ENCODE measurements at places on chromosomes 5 and 9.

DNA sequence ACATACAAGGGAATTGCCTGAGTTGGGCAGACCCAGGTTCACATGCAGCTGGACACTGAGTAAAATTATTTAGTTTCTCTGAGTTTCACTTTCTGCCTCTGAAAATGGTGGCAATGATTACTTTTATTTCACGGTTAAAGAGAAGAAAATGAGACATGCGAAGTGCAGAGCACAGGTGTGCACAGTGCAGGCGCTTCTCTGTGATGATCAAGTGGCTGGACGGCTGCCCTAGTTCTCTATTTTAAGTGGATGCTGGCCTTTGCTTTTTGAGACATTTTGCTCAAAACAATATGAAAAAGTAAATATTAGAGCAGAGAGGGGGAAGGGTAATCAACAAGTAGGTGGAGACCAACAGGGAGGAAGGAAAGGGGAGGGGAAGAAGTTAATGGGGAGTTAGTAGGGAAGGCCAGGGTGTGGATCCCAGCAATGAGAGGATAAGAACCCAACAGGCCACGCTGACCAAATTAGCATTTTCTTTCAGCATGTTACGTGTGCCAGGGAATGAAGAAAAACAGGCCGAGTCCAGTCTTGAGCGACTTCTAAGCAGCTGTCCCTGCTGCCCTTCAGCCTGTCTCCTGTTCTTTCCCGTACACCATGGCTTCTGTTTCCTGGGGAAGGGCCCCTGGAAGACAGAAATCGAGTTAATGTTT lies 16.1 kb downstream of the SNX18 start:
- no peak for DNase-seq

DNA sequence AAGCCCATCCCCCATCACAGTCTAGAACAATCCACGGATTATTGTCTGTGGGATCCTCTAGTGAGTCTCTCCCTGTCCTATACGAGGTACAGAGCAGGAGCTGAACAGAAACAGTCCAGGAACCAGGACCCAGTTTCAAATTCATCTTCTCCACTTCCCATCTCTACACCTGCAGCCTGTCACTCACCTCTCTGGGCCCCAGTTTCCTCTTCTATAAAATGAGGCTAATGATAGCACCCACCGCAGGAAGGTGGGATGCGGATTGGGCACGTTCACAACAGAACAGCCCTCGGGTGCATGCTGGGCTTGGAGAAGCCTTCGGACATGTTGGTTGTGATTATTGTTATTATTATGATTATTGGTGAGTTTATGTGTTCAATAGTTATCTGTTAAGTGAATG lies 78.5 kb downstream of the ANKRD33B start:
- no peak for DNase-seq

DNA sequence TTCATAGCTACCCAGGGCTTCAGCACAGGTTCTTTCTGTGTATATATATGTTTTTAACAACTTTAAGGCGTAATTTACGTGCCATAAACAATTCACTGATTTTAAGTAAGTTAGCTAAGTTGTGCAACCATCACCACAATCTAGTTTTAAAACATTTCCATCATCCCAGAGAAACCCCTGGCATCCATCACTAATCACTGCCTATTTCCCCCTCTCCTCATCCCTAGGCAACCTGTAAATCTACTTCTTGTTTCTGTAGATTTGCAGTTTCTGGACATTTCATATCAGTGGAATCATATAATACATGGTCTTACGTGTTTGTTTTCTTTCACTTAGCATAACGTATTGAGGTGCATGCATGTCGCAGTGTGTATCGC lies 291.4 kb downstream of the FANCC start:
- DNase-seq, result no peak

DNA sequence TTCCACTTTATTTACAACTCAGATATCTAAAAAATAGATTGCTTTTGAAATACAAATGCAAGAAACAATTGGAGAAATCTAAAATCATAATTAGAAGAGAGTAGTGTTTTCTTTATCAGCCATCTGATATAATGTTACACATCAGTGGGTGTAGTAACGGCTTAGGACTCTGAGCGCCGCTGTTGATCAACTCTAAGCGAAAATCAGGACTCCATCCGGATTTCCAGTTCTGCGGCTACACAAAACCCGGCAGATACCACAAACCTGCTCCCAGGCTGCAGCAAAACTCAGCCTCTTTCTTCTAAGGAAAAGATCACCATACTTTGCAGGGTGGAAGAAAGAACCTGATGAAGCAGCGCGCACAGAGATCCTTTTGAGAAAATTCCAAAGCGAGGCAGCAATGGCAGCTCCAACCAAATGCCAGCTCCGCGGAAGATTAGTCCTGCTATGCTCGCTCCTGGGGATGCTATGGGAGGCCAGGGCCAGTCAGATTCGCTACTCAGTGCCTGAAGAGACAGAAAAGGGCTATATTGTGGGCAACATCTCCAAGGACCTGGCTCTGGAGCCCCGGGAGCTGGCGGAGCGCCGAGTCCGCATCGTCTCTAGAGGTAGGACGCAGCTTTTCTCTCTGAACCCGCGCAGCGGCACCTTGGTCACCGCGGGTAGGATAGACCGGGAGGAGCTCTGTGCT lies at the start of gene PCDHGA9:
Gene PCDHGA9, plus strand, starts transcription at position 226 of the 691 bp plus-strand sequence. Its CDS starts 175 bp downstream, at position 401.
- no peak for DNase-seq

GRCh38 chr5:52502460-52502999 lies 285.2 kb upstream of the ITGA1 start:
- no peak for DNase-seq

DNA sequence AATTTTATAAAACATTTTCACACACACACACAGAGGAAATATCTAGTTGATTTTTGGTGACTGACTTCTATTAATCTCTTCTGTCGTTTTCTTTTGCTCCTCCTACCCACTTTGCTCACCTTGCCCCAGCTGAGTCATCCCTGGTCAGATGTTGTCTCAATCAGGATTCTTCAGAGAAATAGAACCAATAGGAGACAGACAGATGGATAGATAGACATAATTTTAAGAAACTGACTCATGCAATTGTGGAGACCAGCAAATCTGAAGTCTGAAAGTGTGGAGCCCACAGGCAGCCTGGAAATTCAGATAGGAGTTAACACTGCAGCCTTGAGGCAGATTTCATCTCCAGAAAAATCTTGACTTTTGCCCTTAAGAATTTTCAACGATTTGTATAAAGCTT lies 37.0 kb upstream of the PIK3R1 start:
- no peak for DNase-seq

DNA sequence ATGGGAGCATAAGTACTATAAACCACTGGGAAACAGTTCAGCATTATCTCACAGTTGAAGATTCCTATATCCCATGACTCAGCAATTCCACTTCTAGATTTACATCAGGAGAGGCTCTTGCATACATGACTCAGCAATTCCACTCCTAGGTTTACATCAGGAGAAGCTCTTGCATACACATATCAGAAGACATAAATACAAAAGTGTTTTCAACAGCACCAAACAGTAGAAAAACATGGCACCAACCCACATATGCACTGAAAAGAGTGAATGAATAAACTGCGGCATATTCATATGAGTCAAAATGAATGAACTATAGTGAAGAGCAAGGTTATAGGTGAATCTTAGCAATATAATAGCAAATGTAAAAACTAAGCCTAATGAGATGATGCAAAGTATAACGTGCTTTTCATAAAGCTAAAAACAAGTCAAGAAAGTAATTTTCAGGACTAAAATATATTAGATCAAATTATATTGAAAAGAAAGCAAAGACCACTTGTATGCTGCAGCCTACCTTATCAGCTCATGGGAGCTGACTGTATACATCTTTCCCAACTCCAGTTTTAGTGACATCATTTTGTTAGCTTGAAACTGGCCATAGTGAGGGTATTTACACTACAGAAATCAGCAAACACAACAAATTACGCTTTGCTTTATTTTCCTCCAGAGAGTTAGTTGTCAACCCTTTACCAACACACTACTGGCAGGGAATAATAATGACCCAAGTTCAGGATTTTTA lies 95.8 kb downstream of the ANKRD18B start:
- no peak for DNase-seq

DNA sequence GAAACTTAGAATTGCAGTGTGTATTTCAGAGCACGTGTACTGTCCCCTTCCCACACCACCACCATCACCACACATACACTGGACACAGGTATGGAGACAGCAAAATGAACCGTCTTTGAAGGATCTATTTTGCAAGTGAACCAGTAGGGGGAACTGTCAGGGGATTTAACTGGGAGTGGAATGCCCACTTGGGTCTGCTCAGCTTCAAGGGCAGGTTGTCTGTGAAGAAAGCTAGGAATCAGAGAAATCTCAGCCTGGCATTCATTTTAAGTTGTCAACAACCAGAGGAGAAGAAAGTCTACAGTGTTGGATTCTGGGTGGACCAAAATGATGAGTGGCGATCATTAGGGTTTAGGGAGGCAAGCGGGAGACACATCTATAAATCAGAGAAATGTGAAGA lies 147.0 kb downstream of the DCP2 start:
- DNase-seq, result no peak

DNA sequence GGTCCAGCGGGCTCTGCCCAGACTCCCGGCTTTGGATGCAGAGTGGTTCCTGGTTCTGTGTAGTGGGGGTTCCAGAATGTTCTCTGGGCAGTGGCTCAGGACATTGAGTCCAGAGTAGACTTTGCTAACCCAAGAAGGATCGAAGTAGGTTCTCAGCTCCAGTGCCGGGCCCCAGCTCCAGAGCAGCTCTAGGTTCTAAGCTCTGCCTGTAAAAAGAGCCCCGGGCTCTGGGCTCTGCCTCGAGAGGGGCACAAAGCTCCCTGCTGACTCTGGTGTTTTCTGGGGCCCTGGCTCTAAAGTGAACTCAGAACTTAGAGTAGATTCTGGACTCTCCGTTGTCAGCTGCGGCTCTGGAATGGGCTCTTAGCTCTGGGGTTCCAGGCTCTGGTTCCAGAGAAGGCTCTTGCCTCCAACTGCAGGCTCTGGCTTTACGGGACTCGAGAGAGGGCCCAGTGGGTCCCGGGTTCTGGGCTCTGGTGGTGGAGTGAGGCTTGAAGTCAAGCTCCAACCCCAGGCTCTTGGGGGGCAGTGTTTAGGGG lies 414 bp downstream of the WDR38 start:
- DNase-seq, result no peak

GRCh38 chr5:130110328-130110727 lies 206.1 kb downstream of the CHSY3 start:
- DNase-seq, result no peak

DNA sequence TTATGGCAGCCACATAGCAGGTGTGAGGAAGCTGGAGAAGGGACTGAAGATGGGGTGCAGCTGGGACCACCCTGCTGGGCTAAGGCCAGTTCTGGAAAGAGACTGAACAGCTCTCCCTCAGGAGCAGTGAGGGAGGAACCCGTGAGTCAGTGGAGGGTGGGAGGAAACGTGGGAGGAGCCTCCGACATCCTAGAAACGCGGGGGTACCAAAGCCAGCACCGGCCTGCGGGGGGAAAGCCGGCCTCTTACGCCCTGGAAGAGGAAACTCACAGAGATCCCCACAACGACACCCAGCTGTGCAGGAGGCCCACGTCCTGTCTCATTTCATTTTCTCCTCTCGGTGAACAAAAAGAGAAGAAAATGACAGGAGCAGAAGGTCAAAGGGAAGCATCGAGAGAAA lies 185.8 kb upstream of the IRX4 start:
- DNase-seq, result no peak

DNA sequence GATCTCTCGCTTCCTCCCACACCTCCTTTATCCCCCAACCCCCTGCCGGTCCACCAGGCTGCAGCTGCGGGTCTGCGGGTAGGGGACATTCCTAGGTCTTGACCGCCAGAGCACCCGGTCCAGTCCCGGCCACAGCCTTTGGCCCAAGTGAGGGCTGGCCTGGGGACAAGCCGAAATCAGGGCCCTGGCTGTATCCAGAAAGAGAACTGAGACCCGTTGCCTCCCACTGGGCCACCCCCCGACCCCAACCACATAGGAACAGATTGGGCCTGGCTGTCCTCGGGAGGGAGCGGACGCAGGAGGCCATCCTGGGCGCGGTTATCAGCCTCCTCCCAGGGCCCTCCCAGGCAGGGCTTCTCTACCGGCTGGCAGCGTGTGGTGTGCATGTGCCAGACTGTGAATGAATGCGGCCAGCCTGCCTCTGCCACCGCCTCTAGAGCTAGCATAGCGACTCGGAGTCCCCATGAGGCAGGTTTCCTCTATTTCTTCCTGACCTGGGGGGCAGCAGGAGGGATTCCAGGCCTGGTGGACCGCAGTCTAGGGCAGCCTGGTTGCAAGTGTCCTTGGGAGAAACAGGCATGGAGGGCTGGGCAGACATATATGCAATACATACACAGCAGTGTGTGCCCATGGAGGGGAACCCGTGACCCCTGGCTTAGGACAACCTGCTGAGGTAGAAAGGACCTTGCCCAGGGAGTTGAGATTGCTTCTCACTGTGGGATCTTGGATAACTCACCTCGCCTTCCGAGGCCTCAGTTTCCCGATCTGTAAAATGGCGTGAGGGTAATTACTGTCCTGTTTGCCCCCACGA lies 1.2 kb downstream of the N4BP3 start:
- DNase-seq, result peak; percentile 24

DNA sequence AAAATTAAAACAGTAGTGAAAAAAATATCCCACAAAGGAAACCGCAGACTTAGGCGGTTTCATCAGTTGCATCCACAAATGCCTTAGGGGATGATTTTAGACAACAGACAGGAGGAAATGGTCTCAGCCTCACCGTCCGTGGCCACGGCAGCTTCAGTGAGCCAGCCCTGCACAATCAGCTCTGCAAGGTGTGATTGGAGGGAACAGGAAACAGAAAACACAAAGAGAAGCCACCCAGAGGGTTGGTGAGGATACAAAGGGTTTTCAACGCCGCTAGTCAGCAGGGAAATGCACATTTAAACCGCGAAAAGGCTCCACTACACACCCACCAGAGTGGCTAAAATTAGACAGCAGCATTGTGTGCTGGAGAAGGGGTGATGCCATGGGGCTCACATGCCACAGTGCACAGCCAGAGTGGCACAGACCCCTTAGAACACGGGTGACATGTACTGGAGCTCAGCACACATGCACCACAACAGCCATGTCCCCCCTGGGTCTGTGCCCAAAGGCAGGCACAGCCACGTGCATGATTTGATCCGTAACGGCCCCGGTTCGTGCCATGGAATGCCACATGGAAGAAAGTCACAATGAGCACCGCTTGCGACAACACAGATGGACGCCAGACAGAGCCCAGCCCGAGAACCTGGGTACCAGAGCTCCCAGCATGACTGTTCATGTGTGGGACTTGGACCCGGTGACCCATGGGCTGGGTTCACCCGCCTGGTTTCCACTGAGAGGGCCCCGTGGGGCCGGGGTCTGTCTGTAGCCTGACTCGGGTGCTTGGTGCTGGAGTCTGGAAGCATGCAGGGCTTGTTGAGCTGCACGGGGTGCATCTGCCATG lies 18.3 kb upstream of the TERT start:
- DNase-seq, result no peak

DNA sequence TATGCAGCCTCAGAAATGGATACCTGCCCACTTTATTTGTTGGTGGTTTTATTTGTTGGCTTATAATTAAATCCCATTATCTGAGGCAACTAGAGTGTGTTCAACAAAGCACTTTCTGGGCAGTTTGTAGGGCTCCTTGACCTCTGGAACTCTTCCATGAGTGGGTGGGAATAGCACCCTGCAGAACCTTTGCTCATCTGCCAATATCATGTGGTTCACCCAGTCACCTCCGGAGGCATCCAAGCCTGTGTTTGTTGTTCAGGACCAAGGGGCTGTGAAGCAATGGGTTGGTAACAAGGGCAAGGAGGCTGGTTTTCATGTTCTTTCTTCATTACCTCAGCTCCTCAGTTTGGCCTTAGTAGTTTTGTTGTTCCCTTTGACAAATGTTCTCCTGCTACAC lies 314.0 kb downstream of the NDUFS4 start:
- DNase-seq, result no peak
